ENCODE measurements at places on chromosomes 7 and 10.

- no peak for DNase-seq
These were observed 209.6 kb downstream of the DKK1 start for GRCh38 chr10:52523696-52524095.

DNA sequence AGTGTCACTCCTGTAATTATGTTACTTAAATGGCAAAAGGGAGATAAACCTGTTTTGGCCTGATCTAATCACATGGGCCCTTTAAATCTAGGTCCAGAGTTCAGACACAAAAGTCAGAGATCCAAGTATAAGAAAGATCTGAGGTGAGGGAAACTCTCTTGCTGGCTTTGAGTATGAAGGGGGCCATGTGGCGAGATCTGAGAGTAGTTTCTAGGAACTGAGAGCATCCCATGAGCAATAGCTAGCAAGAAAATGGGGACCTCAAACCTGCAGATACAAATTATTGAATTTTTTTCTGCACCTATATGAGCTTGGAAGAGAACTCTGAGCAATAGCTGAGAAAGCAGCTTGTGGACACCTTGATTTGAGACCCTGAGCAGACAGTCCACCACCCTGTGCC is 27.6 kb downstream of the ANKRD7 start:
- DNase-seq, result no peak

- no peak for DNase-seq
These were observed 192.0 kb downstream of the ADAM12 start for GRCh38 chr10:126196281-126196680.

DNA sequence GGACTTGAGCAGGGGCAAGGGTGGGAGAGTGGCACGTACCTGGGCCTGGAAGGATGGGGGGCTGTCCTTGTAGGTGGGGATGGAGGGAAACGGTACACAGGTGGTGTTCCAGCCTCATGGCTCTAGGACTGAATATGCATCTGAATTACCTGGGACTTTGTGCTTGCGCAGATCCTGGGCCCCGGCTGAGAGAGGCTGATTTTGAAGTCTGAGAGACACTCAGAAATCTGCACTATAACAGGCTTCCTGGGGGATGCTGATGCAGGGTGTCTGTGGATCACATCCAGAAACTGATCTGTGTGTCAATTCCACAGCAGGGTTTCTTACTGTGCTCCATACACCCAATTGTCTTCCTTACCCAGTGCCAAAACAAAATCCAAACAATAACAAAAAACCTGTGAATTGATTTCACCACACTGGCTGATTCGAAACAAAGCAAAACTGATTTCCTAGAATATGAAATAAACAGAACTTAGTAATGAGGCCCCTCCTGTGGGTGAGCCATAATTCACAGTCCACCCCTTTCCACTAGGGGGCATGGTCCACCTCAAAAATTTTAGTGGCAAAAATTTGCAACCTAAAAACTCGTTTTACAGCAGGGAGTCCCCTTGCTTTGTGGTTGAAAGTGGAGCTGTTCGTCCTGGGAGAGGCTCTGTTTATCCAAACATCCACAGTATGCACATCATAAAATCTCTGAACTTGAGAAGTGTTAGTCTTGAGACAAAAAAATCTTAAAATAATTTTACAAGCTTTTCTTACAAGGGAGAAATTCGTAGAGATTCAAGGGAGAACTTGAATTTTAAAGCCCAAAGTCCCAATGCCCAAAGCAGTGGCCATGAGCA is 32.0 kb upstream of the PLEKHA1 start:
- DNase-seq, result peak; percentile 50

DNA sequence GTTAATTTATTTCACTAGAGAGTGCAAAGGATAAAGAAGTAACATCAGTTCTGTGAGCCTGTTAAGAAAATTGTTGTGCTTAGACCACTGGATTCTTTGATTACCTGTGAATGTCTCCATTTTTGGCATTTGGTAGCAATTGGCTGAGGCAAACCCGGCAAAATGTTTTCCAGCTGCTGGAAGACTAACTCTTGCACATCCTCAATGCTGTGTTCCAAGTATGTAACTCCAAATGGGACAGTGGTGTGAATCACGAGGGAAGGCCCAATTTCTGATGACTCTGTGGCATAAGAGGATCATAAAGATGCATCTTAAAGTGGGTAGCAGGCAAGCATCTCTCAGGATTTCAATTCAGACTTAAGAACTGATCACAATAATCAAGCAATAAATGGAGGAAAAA is 268.8 kb downstream of the RNLS start:
- DNase-seq, result no peak

DNA sequence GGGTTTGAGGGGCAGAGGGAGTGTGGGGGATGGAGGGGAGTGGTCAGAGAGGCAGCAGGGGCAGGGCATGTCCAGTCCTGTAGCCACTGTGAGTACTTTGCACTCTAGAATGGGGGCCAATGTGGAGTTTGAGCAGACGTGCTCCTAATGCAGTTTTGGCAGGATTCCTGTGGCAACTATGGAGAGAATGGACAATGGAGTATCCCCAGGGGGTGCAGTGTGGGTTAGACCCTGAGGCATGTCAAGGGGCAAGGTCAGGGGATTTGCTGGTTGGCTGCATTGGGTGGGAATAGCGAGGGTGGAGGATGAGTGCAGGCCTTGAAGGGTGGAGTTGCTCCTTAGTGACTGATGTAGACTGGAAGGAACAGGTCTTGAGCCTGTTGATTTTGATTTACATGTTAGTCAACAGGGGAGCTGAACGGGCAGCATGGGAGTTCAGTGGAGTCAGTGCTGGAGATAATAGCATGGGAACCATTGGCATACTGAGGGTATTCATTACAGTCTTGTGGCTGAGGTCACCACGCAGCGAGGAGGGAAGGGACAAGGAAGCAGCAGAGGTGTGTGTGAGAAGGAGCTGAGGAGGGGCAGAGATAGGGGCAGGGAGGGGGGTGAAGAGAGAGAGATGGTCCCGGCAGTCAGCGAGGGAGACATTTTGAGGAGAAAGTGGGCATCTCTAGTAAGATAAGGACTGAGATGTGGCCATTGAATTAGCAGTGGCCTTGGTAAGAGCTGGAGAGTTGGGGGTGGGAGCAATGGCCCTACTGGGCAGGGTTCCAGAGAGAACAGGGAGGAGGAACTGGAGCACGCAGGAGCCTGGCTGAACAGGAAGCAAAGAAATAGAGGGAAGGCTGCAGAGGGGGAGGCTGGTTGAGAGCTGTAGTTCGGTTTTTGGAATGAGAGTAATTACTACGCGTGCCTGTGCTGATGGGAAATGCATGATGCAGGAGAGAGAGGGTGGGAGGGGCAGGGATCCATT is 112.7 kb downstream of the CCNY start:
- no peak for DNase-seq

DNA sequence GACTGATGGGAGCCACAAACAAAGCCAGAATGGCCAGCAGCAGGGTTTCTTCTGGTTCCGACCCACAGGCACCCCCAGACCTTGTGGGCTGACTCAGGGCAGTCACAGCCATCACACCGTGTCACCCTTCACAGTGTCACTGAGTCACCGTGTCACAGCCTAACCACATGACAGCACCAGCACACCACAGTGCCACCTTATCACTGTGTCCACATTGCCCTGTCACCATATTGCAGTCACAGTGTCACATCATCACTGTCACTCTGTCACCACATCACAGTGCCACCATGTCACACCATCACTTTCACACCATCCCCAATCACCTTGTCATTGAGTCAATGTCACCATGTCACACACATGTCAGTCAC is 77.0 kb downstream of the OAT start:
- no peak for DNase-seq
